Gastrocnemius medialis (tissue), 4 donors: ENCODE measurements at places on chromosomes 6 and 20. TPM values are rescaled to one million over a fixed set of nuclear protein-coding genes. Genes with fewer than 3 reads are reported as not detected.

RMND1 gene
- total RNA-seq = 6.4 TPM

RIMS4 gene
- 0.13 TPM for total RNA-seq

RBM24 gene
- total RNA-seq = 142 TPM

HECA gene
- total RNA-seq = 59.1 TPM

SH3BGRL2 gene
- total RNA-seq = 8.5 TPM
